ENCODE measurements at places on chromosomes 12 and 14.

GRCh38 chr14:65010211-65010931, 23.7 kb downstream of the FNTB start:
- no peak for DNase-seq

GRCh38 chr12:124388679-124389137, 93.8 kb downstream of the RFLNA start:
- DNase-seq = no peak

DNA sequence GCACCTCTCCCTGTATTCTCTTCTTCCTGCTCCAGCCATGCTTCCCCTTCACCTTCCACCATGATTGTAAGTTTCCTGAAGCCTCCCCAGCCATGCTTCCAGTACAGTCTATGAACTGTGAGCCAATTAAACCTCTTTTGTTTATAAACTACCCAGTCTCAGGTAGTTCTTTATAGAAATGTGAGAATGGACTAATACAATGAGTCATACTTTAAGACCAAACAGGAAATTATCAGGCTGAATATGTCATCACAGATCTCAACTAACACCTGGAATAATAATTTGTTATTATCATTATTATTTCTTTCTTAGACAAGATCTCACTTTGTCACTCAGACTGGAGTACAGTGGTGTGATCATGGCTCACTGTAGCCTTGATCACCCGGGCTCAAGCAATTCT, 85.4 kb downstream of the KCNMB4 start:
- no peak for DNase-seq

GRCh38 chr12:13505224-13505623, 308.7 kb downstream of the EMP1 start:
- no peak for DNase-seq

DNA sequence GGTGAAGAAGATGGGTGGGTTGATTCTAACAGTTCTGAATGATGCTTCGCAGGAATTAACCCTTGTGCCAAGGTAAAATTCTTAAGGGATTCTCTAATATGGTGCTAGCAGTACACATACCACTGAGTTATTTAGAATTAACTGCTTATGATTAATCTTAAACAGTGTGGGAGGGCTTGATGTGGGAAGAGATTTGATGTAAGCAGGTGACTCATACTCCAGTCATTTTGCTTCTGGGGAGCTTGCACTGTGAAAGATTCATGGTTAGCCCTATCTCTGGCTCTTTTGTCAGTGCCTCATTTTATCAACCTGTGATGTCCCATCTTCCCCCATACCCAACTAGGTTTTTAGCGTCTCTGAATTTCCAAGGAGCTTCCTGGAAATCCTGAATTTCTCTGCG, 83.8 kb downstream of the NRXN3 start:
- DNase-seq = no peak

DNA sequence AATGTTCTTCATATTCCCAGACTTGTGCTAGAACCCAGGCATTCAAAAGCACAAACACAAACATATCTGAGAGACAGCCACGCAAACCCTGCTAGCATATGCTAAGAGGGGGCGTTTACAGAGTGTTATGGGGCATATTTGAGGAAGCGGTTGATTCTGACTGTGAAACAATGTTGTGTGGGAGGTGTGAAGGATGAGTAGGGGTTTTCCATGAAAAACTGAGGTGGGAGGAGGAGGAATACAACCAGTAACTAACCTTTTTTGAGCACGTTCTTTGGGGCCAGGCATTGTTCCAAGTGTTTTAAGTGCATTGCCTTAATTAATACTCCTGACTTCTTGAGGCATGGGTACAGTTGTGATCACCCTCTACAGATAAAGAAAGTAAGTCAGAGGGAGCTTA, 499.5 kb downstream of the AACS start:
- DNase-seq = no peak

DNA sequence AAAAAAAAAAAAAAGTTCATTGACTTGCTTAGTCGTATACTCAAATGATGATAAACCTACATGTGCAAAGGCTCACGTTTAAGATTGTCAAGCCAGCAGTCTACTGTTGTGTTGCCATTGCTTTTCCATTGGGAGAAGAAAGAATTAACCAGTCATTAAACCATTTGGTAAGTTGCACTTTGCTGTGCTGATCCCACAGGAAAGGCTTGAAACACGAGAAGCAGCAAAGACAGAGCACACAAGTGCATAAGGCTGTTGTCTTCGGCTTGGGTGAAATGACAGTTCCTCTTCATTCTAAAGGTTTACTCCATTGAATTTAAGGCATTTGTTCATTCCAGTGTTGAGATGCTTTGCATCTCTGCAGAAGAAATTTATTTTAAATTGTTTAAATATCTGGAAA, 50.1 kb downstream of the ZC3H14 start:
- DNase-seq = no peak

- no peak for DNase-seq
Observed at GRCh38 chr12:107929436-107929835, 154.9 kb downstream of the ASCL4 start.

GRCh38 chr14:76921088-76921399, 94.8 kb downstream of the LRRC74A start:
- DNase-seq = no peak

DNA sequence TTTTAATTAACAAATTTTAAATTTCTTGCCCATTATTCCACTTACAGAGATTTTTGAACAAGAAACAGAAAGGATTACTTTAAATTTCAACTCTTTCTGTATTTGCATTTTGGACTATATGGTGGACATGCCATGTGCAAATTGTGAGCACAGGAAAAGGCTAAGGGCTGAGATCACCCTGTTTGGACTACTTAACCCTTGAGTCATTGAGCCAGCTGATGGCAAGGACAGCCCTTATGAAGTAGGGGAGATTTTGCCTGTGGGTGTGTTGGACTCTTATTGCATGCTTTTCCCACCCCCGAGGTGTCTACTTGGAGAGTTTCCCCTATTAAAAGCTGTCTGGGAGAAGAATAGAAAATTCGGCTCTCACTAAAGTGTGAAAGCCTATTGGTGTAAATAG, 17.2 kb downstream of the DERA start:
- DNase-seq = no peak

DNA sequence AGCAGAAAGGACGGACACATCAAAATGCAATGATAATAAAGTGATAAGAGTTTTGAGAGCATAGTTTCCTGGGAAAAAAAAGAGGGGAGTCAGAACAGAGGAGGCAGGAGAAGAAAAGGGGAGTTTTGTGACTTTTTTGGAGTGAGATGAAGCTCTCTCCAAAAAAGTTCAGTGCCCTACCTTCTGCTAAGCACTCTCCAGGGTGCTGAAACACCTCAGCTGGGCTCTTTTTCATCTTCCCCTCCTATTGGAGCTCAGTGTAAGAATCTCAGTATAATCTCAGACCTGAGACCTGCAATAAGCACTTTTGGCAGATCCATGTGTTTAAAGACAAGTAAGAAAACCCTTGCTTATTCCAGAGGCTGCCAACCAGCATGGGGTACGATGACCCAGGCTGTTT, 58.9 kb upstream of the SRRM4 start:
- no peak for DNase-seq

DNA sequence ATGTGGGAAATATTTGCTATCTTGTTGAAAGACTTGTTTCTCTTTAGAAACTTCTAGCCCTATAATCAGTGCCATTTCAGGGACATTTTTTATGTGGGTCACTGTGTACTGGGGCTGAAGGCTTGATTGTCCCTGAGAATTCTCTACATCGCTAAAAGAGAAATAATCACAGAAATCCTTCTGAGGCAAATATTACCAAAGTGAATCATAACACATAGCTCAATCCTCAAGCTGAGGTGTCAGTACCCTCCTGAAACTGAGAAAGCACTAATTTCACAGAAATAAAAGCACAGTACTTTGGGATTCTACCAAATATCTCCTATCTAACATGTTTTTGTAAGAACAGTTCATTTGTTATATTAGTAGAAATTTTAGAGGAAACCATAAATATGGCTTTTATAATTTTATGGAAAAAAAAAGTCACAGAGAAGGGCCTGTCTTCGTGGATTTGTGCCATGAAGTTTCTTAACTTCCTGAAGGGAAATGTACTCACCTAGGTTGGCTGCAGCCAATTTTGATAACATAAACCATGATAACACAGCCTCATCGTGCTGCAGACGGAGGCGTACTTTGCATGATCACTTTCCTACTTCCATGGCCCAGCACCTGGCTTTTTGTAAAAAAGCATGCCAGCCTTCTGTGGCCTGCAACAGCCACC, 163.7 kb upstream of the HIF1A start:
- peak; percentile 35 for DNase-seq

DNA sequence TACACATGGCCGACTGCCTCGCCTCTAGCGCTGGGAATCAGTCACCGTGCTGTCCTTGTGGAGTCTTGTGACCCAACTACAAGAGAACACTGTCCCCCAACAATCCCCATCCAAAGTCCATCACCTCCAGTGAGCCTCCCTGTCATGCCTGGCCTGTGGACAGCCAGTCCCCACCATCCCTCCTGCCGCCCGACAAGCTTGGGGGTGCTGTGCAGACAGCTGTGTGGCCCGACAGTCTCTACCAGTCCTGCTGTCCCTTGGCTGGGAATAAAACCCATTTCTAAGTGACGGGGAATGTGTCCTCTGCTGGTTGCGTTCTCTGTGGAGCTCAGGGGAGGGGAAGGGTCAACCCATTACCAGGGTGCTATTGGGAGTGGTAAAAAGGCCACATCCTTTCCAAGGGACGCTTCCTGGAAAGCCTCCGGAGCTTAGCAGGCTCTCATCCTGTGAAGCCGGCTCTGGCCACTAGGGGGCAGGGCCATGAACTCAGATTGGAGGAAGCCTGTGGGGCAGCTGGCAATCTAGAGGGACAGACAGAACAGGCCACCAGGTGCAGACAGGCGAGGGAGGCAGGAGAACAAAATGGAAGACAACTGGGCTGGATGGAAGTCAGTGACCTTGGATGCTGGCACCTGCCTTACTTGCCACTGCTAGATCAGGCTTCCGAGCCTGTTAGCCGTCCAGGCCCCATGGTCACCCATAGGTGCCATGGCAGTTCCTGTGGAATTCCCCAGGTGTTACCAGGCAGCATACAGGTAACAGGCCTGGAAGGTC, 12.0 kb upstream of the BLTP3B start:
- peak; percentile 90 for DNase-seq

DNA sequence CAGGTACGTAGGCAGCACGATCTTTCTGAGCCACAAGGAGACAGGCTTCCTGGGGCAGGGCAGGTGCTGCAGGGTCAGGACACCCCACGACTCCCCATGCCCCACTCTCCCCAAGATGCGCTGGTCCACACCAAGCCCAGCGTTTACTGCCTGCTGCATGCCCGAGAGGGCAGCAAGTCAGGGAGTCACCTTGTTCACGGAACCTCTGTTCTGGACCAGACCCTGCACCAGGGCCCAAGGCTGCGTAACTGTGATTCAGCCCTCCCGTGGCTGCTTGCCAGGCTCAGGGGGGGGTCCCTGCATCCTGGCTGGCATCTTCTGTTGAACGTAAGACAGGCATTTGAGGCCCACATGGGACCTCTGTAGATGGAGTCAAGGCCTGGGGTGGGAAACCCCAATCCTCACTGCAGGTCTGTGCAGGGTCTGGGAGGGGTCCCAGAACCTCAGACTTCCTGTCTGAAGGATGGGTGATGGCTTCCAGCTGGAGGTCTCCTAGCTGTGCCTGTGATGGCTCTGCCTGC, 228.6 kb upstream of the RTL1 start:
- peak; percentile 51 for DNase-seq

DNA sequence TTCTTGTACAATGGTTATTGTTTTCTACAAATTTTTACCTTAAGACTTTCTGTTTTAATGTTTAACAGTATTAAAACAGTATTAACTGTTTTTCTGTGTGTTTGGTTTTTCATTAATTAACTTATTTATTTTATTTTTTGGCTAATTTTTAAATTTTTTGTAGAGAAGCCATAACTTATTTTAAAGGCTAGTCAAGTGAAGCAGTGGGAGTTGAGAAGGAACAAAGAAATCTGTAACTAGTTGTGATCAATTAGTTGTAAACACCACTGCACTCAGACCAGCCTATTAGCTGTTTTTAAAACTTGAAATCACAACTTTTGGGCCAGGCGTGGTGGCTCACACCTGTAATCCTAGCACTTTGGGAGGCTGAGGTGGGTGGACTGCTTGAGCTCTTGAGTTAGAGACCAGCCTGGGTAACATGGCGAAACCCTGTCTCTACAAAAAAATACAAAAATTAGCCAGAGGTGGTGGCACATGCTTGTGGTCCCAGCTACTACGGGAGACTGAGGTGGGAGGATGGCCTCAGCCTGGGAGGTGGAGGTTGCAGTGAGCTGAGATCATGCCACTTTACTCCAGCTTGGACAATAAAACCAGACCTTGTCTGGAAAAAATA, 50.9 kb upstream of the HECTD1 start:
- no peak for DNase-seq

DNA sequence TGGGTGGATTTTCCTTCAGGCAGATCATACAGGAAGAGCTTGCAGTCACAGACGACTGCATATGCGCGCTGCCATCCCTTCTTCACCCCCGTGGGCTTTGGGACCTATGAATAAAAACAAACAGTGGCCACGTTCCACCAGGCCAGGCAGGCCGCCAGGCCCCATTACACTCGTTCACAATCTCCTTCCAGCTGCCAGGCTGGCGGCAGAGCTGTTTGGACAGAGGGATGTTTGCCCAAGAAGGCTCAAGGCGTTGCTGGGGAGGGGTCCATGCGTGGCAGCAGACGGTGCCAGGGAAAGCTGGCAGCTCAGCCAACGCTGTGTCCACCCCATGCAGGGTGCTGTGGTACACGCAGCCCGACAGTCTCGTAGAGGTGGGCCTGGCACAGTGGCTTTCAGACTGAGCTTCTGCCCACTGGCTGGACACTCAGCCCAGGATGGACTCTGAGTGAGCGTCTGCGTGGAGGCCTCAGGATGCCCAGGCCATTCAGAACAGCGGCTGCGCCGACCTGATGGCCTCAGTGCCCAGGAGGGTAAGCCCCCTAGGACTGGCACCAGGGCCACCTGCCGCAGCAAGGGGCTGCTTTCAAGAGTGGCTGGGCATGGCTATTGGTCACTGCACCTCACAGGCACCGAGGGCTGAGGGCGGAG, 27.5 kb downstream of the AMN start:
- DNase-seq = no peak

DNA sequence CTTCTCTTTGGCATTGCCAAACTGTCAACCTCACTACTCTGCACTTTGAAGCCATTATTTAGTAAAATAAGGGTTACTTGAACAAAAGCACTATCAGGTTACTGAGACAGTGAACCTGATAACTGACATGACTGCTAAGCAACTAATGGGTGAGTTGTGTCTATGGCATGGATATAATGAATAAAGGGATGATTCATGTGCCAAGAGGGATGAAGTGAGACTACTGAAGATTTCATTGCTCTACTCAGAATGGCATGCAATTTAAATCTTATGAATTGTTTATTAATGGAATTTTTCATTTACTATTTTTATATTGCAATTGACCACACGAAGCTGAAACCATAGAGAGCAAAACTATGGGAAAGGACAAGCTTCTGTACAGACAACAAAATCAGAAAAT, 74.4 kb downstream of the CEP128 start:
- DNase-seq = no peak

GRCh38 chr14:91956616-91957015, 9.1 kb upstream of the FBLN5 start:
- DNase-seq = no peak

- no peak for DNase-seq
Observed at GRCh38 chr14:53952533-53952932, 4.1 kb downstream of the BMP4 start.

- DNase-seq = no peak
Observed at GRCh38 chr14:29465095-29465494, 462.6 kb downstream of the PRKD1 start.

GRCh38 chr12:77324763-77325468, 259.5 kb upstream of the E2F7 start:
- DNase-seq = peak; percentile 58

GRCh38 chr12:102824218-102824835, 92.7 kb downstream of the PAH start:
- no peak for DNase-seq

All from activated CD8-positive, alpha-beta memory T cell treated with anti-CD3 and anti-CD28 coated beads for 24 hours (primary cell).